Heart right ventricle (tissue), 16 donors: ENCODE measurements at places on chromosomes 5 and 9. TPM values are rescaled to one million over a fixed set of nuclear protein-coding genes. Genes with fewer than 3 reads are reported as not detected.

The GHR gene
- 12.6 TPM for total RNA-seq

The WHRN gene
- 0.13 TPM for total RNA-seq

The SLC6A7 gene
- not detected for total RNA-seq

The LCN15 gene
- not detected for total RNA-seq

The EQTN gene
- not detected for total RNA-seq

- no peak for DNase-seq
Measured at GRCh38 chr5:107570181-107570580, 100.6 kb downstream of the EFNA5 start.

DNA sequence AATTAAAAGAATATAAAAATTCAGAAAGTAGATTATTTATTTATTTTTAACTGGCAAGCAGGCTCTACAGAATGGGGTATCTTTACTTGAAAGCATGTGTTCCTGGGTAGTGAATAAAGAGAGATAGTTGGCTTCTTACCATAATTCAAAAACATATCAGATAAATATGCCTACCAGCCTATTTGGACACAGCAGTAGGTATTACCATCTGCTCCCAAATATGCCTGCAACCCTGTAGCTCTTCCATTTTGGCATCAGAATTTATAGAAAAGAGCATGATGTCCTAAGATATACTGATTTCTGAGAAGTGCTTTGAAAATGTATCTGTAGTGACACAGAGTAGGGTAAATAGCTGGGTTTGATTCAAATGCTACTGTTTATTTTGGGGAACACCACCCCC lies 1300.5 kb upstream of the DMAC1 start:
- no peak for DNase-seq

GRCh38 chr5:60497706-60498500 lies 202.1 kb downstream of the DEPDC1B start:
- DNase-seq: no peak

GRCh38 chr5:61277781-61278180 lies 54.3 kb upstream of the ZSWIM6 start:
- DNase-seq: no peak

DNA sequence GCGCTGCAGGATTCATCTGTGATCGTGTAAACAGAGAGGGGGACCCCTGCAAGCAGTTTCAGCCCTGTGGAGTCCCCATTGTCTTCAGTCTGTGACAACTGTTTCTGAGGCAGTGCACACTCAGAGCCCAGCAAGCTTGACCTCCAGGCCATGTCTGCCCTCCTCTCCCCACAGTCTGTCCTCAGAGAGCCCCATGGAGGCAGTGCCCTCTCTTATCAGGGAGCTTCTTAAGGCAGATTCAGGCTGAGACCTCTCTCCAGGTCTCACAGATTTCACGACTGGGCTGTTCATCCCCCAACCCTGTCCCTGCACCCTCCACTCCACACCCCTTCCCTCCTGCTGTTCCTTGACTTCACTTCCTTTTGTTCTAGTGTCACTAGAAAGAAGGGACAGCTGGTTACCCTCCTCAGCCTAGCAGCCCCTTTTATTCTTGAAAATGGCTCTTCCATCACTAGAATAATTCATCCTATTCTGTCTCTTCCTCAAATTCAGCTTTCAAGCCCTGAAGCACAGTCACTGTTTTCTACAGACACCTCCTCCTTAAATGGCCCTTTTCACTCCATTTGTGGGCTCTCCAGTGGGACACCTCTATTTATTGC lies 218.4 kb downstream of the MED10 start:
- no peak for DNase-seq

GRCh38 chr9:8659108-8659507 lies 859.5 kb upstream of the DMAC1 start:
- DNase-seq: no peak

- DNase-seq: no peak
Measured at GRCh38 chr9:104386013-104386412, 118.0 kb upstream of the OR13F1 start.

DNA sequence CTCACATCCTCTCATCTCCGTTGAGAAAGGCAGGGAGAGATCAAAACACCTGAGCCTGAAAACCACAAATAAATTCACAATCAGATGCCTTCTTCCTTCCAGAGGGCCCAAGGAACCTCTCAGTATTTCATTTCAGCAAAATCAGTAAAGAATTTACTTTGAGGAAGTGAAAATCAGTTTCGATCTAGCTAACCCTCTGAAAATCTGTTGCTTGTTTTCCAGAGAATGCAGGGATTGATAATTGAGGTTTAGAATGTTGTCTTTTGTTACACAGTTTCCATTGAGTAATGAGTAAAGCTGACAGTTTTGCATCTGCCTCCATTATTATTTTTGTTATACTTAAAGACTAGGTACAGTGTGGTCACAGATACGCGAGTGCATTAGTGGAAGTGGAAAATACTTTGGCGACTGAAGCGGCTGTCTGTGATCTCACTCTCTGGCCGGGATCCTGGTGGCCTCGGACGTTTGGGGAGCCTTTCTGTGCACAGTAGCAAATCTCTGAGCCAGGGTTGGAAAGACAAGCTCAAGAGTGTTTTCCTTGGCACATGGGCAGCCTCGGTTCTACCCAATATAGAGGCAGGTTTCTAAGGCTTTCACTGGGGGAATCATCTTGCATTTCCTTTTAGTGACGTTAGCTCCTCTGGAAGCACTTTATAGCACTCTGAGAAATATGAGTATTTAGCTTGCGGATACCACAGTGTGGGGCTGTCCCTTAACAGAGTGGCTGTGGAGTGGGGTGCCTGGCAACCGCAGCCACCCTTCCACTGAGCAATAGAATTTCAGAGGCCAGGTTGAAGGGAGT lies 32.2 kb upstream of the ANGPTL2 start:
- peak; percentile 74 for DNase-seq

- DNase-seq: no peak
Measured at GRCh38 chr9:4640027-4640426, 22.1 kb upstream of the PLPP6 start.

DNA sequence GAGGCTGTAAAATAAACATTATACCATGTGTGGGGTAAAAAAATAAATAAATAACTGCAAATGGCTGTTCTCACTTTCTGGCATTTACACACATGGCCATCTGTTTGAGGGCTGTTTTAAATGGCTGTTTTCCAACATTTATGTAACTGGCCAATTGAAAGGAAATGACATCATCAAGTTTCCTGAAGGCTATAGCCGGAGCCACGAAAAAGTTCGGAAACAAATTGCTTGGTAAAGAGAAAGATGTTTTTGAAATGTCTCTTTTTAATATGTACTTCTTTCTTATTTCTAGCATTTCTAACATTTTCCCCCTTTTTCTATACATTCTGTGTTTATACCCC lies 95.4 kb upstream of the DAB2 start:
- peak; percentile 56 for DNase-seq

DNA sequence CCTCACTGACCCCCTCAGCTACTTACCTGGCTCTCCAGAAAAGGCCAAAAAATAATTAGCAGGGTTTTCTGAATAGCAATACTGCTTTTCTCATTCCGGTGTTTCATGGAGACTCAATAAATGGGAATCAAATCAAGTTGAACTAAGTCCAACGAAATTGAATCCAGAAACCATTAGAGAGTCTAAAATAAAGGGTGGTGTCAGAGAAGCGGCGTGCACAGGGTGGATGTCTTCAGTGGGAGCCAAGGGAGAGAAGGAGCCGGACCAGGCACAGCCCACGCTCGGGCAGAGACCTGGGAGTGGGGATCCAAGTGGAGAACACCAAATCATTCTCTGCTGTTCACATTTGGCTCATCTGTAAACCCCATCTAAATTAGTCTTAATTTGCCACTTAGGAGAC lies 40.2 kb upstream of the WWC1 start:
- DNase-seq: no peak

DNA sequence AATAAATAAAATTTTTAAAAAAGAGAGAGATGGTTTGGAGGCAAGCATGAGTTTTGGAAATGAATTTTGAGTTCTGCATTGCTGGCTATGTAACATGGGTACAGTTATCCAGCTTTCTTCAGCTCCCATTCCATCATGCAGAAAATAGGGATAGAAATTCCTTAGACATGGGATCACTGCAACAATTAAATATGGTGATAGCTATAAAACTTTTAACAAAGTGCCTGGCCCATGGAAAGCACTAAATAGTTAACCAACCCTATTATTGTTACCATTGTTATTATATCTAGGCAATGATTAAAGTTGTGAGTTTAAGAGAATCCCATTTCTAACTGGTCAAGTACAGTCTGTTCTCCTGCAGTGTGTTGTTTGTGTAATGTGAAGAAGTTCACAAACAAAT lies 115.4 kb upstream of the GAS1 start:
- no peak for DNase-seq

- DNase-seq: no peak
Measured at GRCh38 chr9:31608416-31608815, 776.0 kb upstream of the ACO1 start.

- DNase-seq: peak; percentile 73
Measured at GRCh38 chr5:173781816-173782670, 106.1 kb upstream of the CPEB4 start.

DNA sequence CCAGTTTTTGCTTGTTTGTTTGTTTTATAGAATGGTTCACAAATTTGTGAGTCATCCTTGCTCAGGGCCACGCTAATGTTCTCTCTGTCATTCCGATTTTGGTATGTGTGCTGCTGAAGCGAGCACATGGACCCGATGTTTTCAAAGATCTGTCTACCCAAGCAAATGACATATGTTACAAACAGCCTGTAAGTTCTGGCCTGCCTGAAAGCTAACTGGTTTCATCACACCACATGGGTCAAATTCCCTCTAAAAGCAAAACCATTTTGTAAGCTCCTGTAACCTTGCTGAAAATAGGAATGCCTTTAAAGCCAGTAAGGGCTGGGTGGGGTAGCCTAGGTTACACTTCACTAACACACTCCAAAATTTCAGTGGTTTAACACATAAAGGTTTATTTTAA lies 25.4 kb downstream of the DMRT3 start:
- no peak for DNase-seq

- no peak for DNase-seq
Measured at GRCh38 chr5:29037716-29038115, 1999.3 kb upstream of the CDH9 start.

DNA sequence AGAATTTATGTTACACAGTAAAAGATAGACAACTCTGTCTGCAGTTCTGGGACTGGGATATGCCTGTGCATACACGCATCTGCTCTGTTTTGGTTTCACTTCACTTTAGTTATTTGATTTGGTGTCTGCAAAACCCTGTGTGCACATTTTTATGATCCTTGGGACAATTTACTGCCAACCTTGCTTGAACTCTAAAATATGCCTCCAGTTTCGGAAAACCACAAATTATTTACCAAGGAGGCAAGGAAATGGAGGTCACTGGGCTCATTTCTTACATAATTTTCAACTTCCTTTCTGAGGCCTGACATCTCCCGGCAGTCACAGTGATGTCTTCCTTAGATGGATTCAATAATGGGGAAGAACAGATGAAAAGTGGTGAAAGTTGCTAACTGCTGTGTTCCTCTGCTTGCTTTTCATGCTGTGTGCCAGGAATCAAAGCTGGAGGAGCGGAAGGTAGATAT lies 61.2 kb upstream of the TAF11L2 start:
- DNase-seq: no peak

DNA sequence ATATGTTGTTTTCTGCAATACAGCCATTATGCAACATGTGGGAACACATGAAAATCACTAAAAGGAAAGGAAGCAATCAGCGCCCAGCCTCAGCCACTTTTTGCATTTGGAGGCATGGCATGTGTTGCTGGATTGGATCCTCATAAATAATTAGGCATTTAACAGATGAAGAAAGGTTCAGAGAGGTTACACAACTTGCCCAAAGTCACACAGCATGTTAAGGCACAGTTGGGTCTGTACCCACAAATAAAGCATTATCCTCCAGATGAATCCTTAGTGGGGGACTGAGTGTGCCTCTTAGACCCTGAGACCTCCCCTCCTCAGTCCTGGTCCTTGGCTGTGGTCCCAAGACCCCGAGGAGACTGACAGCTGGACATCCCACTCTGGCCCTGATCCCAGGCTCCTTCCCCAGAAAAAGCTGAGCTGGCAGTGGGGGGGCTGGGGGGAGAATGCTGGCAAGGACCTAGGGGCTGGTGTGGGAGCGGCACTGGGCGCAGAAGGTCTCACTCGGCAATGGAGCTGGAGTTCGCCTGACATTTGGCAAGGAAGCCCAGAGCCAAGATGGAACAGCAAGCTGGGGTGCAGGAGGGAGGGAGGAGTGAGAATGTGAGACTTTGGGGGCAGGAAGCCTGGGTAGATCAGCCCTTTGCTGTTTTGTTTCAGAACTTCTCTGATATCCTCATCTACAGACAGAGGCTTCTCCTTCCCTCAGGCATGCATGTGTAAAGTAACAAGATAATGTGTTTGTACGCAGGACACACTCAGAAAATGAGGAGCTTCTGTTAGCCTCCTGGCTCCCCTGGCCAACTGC lies 6.9 kb upstream of the AKNA start:
- DNase-seq: no peak

DNA sequence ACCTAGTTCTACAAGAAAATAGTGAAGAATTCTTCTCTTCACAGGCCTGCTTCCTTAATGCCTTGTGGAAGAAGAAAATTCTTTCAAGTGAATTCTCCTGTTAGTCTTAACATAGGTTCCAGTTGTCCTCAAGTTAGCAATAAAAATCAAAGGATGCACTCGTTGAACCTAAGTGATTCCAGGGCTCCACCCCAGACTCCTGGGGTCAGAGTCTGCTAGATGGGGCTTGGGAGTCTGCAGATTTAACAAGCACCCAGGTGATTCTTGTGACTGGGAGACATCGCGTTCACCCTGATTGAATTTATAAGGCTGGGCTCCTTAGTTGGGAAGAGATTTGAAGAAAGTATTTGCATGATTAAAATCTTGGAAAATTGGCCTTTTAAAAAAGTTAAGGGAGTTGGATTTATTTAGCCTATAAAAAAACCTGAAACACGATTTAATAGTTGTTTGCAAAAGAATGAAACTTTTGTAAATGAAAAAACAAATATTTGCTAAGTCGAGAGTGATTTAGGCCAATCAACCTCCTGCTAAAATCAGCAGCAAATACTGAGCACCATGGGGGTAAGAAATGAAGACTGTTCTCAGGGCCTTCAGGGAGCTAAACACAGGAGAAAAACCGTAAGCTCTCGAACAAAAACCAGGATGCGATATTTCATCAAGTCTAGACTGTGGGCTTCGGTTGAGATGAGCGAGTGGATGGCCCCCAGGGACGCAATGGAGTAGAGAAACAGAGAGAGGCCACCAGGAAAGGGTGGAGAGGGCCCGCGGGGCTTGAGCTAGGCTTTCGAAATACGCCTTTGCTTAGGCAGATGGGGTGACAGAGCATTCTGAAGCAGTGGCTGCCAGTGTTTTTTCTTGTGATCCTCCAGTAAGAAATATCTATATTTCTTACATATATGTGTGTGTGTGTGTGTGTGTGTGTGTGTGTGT lies 86.9 kb upstream of the TTC23L start:
- DNase-seq: no peak
